T-helper 22 cell (primary cell): ENCODE measurements at places on chromosomes 7 and 10.

- DNase-seq: no peak
Measured at GRCh38 chr7:93938293-93938692, 16.8 kb downstream of the GNG11 start.

- DNase-seq: no peak
Measured at GRCh38 chr7:82593780-82594179, 150.2 kb upstream of the CACNA2D1 start.

DNA sequence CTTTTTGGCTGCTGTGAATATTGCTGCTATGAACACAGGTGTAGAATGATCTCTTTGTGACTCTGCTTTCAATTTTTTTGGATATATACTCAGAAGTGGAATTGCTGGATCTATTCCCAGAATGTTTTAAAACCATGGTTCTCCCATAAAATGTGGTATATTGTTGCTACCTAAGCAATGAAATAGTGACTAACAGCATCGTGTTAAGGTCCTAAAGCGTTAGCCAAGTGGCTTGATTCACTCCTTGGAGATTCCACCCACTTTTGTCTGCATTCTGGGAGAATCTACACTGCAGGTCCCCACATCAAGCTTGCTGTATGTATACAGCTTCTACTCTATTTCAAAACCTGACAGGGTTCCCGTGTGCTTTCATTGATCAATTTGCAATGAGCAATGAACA is 105.6 kb downstream of the CDK6 start:
- no peak for DNase-seq

DNA sequence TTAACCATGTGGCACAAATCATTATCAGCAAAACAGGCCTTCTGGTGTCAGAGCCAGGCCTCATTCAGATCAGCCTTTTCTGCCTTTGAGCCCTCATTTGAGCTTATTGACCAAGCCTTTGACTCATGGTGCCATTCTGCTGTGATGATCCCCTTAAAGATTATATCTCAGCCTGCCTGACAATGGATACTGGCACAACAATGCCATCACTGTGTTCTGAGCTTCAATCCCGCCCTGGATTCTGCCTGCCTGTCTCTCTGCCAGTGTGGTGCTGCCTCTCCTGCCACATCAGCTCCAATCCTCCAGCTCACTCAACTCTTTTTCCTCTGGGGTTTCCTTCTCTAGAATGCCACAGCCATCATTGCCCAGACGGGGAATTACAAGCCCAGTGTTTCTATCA is 52.6 kb downstream of the SRI start:
- no peak for DNase-seq

- no peak for DNase-seq
Measured at GRCh38 chr7:87144173-87144657, 8.0 kb upstream of the DMTF1 start.

DNA sequence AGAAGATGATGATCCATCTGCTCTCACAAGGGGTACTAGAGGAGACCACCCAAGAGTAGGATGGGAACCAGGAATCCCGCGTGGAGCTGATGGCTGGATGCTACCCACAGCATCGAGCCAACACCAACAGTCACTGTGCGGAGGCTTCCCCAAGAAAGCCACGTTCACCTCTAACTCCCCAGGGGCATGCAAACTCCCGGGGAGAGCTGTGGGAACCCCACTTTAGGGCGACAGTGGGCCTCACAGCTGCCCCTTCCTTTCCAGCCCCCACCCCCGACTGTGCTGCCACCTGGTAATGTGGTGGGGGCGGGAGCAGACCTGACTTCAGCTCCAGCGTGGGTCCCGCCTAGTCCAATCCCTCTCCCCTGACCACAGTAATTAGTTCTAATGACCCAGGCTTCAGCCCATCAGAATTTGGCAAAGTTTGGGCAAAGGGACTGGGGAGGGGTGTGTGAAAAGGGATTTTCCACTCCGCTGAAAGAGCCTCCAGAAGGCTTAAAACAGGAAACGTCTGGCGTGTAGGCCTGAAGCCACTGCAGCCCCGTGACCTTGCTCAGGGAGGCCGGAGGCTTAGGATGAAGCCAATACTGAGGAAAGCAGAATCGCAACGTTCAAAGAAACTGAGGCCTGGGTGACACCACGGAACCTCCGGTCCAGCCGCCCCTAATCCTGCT is 20.3 kb downstream of the ASB13 start:
- DNase-seq: no peak

GRCh38 chr7:13159467-13160184 is 472.2 kb downstream of the ARL4A start:
- DNase-seq: no peak

DNA sequence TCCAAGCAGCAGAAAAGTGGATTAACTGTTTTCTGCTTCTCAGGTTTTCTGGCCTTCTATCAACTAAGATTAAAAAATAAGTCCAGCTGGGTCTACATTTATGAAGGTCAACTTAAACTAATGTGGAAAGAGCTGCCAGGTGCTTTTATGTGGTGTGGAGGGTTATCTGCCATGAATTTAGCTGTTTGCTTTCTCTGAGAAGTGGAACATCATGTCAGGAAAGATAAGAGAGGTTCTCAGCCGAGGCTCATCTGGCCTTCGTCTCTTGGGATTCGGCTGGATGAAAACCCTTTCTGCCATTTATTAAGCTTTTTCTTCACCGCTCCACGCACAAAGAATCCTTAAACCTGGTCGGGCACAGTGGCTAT is 5.5 kb downstream of the PTPRN2 start:
- no peak for DNase-seq

DNA sequence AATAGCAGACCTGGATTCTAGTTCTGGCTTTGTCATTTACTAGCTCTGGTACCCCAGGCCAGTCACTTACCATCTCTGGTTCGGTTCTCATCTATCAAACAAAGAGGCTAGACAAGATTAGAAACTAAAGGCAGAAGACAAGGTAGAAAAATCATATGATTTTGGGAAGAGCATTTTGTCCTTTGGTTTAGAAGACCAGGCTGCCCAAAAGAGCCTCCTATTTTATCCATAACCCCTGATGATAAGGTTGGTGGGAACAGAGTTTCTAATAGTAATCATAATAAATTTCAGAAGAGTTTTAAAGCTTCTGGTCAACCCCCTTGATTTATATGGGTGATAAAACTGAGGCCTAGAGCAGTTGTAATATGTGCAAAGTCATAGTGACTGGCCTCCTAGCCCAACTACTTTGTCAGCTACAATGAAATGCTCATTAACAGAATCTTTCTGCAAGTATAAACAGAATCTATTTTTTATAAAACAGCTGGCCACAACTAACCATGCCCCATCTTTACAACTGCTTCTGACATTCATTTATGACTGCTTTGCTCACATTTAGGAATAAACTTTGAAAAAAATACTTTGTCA is 23.4 kb downstream of the COX15 start:
- DNase-seq: no peak

GRCh38 chr7:122602800-122603199 is 96.1 kb downstream of the RNF133 start:
- DNase-seq: no peak

GRCh38 chr7:39672176-39672575 is 48.8 kb downstream of the RALA start:
- no peak for DNase-seq

GRCh38 chr7:127870231-127870907 is 160.9 kb downstream of the LRRC4 start:
- no peak for DNase-seq

DNA sequence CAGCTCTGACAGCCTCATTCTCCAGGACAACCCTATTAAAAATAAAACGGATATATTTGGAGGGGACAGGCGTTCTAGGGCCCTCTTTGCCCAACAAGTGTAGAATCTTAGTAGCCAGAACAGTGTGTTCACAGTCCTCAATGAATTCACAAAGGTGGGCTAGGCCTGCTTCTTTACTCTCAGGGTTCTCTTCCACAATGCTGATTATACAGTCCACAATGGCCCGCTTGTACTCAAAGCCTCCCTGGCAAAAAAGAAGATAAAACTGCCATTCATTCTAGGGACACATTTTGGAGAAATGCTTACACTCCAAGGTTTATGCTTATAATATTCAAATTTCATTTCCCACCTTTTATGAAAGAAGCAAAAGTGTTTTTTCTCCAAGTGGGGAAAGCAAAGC is 62.6 kb downstream of the MEST start:
- DNase-seq: no peak

DNA sequence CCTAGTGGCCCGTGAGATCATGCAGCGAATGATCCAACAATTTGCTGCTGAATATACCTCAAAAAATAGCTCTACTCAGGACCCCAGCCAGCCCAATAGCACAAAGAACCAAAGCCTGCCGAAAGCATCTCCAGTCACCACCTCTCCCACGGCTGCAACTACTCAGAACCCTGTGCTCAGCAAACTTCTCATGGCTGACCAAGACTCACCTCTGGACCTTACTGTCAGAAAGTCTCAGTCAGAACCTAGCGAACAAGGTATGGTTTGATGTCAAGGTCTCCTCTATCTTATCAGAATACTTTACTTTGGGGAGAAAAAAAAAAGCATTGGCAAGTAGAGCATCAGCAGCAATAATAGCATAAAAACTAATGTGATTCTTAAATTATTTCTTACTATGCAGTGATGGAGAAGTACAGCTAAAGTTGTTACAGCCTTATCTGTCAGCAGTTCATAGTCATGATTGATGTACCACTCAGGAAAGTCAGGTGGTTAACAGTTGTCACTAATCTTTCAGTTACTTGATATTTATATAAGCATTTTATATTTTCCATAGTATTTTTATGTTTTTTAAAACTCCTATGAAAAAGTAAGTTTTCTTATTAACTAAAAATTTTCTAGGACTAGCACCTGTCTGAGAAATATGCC is 117.1 kb downstream of the LCOR start:
- no peak for DNase-seq
